G401 (cell line): ENCODE measurements at places on chromosomes 2 and 18. TPM values are rescaled to one million over a fixed set of nuclear protein-coding genes. Genes with fewer than 3 reads are reported as not detected.

- DNase-seq = no peak
Observed at GRCh38 chr2:55779459-55780421, 86.1 kb upstream of the PNPT1 start.

DNA sequence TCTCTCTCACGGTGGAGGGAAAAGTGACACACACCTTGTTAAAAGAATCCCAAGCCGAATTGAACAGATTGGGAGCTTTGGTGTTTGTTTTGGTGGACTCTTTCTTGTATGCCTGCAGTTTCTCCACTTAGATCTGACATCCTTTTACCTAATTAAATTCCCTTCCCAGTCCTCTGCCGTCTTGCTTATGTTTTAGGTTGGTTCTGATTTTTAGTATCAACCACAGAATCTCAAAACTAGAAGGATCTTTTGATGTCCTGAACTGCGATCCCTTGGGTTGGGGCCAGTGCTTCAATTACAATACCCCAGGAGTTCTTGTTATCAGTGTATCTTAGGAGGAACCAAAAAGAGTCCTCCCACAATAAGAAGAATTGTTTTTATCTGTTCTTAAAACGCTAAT lies 112.3 kb downstream of the PRKCE start:
- no peak for DNase-seq

The SPP2 gene
- total RNA-seq = not detected in 2 replicates

The DQX1 gene
- total RNA-seq = 0.81 TPM in 1 of 2 replicates, not detected in the other

The LRP2 gene
- not detected in 2 replicates for total RNA-seq
